ENCODE measurements at places on chromosomes 2 and 18.

- peak; percentile 2 for DNase-seq
Observed at GRCh38 chr18:5073026-5073944, 123.8 kb downstream of the AKAIN1 start.

GRCh38 chr2:80303909-80304837, at the start of gene LRRTM1:
LRRTM1 (minus strand) TSS chr2:80304752; CDS start chr2:80303819, 933 bp downstream.
- DNase-seq = peak; percentile 0

- DNase-seq = no peak
Observed at GRCh38 chr2:240500561-240501423, 57.0 kb downstream of the ANKMY1 start.

DNA sequence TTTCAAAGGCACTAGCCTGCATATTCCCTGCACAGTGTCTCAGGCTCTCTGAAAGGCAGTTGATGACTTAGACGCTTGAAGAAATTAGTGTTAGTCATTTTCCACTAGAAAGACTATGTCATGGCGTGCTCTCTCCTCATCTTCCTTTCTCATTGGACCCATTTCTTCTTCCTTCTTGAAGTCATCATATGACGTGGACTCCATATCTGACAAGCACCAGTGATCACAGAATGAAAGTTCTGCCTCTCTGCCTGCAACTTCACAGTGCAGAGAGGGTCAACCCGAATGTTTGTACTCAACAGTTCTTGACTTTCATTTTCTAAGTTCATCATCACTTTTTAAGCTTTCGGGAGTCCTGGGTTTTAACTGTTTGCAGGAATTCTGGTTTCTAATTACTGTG, 63.7 kb upstream of the CYRIA start:
- DNase-seq = no peak

- DNase-seq = peak; percentile 81
Observed at GRCh38 chr2:216653931-216654365, 20.7 kb downstream of the IGFBP2 start.

GRCh38 chr2:190533968-190534309, 583 bp downstream of the NEMP2 start:
- DNase-seq = no peak

- DNase-seq = no peak
Observed at GRCh38 chr2:88540346-88540745, 86.9 kb downstream of the EIF2AK3 start.

DNA sequence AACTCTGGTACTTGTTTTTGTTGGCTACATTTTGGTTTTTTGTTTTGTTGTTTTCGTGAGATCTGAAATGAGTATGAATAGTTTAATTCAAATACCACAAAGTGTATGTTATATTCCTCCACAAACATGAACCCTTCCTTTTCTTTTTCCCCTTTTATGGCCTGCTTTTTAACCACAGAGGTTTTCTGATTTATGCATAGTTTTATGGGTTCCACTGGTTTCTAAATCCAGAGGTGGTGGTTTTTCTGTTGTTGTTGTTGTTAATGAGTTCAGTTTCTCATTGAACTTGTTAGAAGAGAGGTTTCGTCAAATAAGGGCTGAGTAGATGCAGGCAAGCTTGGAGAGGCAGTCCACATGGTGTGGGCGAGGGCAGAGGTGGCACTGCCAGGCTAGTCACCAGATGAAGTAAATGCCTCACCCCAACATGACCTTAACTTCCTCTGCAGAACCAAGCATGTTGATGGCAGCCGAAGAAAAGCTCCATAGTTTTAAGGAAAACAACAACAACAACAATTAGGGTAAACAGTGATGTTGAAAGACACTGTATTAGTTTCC, 72.5 kb downstream of the RIF1 start:
- DNase-seq = no peak

DNA sequence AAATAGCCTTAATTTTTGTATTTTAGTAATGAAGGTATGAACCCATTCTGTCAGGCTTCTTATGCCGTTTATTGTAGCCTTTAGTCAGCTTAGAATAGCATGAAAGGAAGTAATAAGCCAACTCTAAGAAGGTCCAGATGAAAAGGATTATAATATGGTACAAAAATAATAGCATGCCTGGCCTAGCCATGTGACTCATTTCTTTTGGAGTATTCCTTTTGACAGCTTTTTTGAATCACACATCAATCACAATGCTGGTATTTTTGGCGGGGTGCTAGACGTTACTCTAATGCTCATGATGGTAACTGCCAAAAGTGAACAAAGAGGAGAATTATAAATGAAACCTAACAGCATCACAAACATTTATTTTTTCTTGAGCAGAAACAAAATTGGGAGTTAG, 19.9 kb downstream of the FMNL2 start:
- DNase-seq = no peak

DNA sequence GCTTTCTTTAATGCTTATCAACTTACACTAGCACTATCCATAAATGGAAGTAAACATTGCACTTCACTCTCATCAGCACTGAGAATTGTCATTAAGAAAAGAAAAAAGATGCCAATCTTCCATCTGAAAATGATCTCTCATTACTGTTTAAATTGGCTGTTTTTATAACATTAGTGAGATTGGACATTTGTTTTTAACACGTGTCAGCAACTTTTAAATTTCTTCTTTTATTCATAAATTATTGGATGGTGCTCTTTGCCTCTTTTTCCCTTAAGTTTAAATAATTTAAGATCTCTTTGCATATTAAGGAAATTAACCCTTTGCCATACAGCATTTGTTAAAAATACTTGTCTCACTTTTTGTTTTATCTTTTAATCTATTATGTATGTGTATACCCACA, 146.5 kb upstream of the CHST9 start:
- DNase-seq = no peak

GRCh38 chr2:157831573-157832315, 44.4 kb downstream of the ACVR1 start:
- peak; percentile 54 for DNase-seq

DNA sequence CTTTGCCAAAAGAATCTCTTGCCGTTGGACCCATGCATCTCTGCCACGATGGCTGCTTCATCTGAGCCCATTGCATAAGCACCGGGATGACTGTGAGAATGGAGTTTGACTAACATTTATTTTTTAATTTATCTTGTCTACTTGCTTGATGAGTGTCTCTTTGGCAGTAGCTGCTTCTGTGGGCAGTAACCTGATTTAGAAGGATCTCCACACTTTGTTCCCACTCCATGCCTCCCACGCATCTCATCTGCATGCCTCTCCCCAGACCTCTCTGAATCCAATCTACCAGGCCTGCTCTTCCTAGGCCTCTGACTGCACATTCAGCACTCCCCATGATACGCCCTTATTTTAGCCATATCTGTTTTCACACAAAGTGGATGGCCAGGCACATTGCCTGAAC, 23.7 kb upstream of the TMX3 start:
- DNase-seq = no peak

GRCh38 chr2:20052861-20053281, 1.4 kb upstream of the LAPTM4A start:
- DNase-seq = peak; percentile 80

DNA sequence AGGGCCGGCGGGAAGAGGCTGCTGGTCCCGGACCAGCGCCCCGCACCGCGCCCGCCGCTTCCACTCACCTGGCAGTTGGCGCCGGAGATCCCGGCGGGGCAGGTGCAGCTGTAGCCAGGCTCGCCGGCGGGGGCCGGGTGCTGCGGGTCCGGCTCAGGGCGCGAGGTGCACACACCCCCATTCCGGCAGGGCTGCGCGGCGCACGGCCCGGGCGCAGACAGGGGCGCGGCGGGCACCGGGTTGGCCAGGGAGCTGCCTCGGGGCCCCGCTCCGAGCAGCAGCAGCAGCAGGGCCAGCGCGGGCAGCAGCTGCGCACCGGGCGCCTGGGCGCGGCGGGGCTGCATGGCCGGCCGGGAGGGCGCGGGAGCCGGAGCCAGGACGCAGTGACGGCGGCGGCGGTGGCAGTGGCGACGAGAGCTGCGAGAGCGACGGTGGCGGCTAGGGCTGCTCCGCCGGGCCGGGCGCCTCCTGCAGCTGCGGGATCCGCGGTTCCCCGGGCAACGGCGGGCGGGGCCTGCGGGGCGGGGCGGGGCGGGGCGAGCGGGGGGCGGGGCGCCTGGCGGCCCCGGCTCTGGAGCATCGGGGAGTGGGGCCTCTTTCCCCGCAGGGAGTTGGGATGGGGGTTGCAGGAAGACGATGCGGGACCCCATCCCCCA, at the start of gene DNER:
Gene DNER, minus strand, starts transcription at position 476 of the 656 bp plus-strand sequence. Its CDS starts 132 bp downstream, at position 344.
- DNase-seq = no peak

- DNase-seq = peak; percentile 66
Observed at GRCh38 chr2:193847130-193847529, 1652.4 kb upstream of the TMEFF2 start.

Data from astrocyte of the spinal cord (primary cell).